Endodermal cell (in vitro differentiated cells): ENCODE measurements at places on chromosomes 7 and 10. TPM values are rescaled to one million over a fixed set of nuclear protein-coding genes. Genes with fewer than 3 reads are reported as not detected.
A peak's percentile ranks its signal among the peaks of the same experiment; 100 is the strongest.

GRCh38 chr10:85603151-85603940 lies 763.2 kb downstream of the GRID1 start:
- H3K36me3 ChIP-seq, result no peaks in the 10 kb centered on the region
- no peaks in the 10 kb centered on the region for H3K27me3 ChIP-seq
- no peak overlapping the region for H3K27ac ChIP-seq
- no peak overlapping the region for H3K4me3 ChIP-seq

DNA sequence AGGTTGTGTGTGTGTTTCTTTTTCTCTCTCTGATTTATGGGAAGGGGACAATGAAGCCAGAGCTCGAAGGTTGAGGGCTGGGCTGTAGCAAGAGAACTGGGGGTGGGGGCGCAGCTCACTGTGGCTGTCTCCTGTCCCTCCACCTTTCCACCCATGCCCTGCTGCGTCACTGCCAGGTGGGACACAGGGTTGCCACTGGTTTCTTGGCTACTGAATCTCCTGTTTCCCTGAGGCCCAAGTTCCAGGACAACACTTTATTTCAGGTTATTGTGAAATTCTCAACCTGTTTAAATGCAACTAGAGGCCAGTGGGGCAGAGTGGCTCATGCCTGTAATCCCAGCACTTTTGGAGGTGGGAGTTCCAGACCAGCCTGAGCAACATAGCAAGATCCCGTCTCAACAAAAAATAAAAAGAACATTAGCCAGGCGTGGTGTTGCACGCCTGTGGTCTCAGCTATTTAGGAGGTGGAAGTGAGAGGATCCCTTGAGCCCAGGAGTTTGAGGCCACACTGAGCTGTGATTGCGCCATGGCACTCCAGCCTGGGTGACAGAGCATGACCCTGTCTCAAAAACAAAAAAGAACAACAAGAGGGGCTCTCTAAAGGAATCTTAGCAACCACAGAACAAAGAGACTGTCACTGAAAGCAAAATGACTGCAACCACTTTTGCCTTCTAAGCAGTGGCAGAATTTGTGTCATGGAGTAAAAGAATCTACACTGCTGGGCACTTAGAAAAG lies 22.6 kb downstream of the TBATA start:
- no peak overlapping the region for H3K27ac ChIP-seq
- H3K4me3 ChIP-seq, result no peak overlapping the region
- no peaks in the 10 kb centered on the region for H3K27me3 ChIP-seq
- no peaks in the 10 kb centered on the region for H3K4me1 ChIP-seq
- no peak for DNase-seq

GRCh38 chr7:114784177-114784576 lies 137.7 kb upstream of the MDFIC start:
- H3K36me3 ChIP-seq, result no peaks in the 10 kb centered on the region
- DNase-seq, result no peak
- no peaks in the 10 kb centered on the region for H3K4me1 ChIP-seq
- H3K27ac ChIP-seq, result no peak overlapping the region
- H3K4me3 ChIP-seq, result no peak overlapping the region
- H3K27me3 ChIP-seq, result no peaks in the 10 kb centered on the region

DNA sequence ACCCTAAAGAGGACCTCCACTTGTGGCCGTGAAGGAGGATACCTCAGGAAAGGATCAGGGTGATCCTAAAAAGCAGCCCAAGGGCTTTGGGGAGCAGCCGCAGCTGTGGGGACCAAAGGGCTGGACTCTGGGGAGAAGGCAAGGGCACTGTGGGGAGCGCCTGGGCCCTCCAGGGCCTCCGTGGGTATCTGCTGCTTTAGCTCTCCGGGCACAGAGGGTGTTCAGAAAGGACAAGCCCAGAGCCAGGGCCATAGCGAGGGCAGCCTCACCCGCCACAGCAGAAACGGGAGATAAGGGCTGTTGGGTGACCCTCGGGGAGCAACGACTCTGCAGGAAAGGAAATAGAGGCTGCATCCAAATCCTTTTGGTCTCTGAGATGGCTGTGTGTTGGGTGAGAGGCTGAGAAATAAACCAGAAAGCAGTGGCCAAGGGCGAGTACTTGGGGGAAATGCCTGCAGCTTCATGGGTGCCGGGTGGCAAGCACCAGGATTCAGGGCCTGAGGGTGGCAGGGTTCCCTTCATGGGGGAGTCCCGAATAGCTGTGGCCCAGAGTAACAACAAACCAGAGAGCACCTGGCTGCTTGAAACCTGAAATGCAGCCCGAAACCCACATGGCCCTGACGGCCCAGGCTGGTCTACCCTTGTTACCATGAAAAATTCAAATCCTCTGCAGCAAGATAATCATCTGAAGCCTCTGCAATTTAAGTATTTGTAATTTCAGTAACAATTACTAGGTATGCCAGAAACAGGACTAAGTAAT lies 95.2 kb downstream of the VIPR2 start:
- H3K36me3 ChIP-seq, result no peaks in the 10 kb centered on the region
- no peaks in the 10 kb centered on the region for H3K4me1 ChIP-seq
- H3K4me3 ChIP-seq, result no peak overlapping the region

GRCh38 chr7:157853076-157853788 lies 516.4 kb downstream of the DNAJB6 start:
- H3K4me1 ChIP-seq, result no peaks in the 10 kb centered on the region
- H3K4me3 ChIP-seq, result no peak overlapping the region
- H3K36me3 ChIP-seq, result no peaks in the 10 kb centered on the region
- DNase-seq, result no peak
- H3K27ac ChIP-seq, result no peak overlapping the region

- H3K4me1 ChIP-seq, result peaks cover 14% of the 10 kb centered on the region
- peak; percentile 88 for DNase-seq
- no peak overlapping the region for H3K4me3 ChIP-seq
- peak overlapping the region; percentile 40 for H3K27ac ChIP-seq
- no peaks in the 10 kb centered on the region for H3K36me3 ChIP-seq
These were observed 72.6 kb downstream of the PFKFB3 start for GRCh38 chr10:6275022-6275997.

- DNase-seq, result no peak
- H3K4me3 ChIP-seq, result no peak overlapping the region
- no peaks in the 10 kb centered on the region for H3K27me3 ChIP-seq
- no peaks in the 10 kb centered on the region for H3K36me3 ChIP-seq
- no peaks in the 10 kb centered on the region for H3K4me1 ChIP-seq
These were observed 35.5 kb downstream of the GRID1 start for GRCh38 chr10:86330778-86331763.

DNA sequence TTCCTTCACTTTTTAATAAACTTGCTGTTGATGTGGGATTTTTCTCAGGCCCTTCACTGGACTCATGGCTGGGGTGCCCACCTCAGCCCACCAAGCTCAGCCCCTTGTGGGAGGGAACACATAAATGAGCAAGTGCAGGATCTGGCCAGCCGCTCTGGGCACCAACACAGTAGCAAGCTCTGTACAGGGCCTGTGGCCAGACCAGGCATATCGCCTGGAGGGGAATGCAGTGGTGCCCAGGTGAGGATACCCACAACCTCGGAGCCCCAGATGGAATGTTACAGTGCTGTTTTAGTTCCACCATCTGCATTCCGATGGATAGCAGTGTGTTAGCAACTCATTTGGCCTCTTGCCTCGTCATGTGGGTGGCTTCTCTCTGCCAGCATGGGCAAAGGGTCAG lies 234.6 kb downstream of the PPP1R3A start:
- no peaks in the 10 kb centered on the region for H3K27me3 ChIP-seq
- no peaks in the 10 kb centered on the region for H3K36me3 ChIP-seq
- no peaks in the 10 kb centered on the region for H3K4me1 ChIP-seq
- DNase-seq, result no peak

DNA sequence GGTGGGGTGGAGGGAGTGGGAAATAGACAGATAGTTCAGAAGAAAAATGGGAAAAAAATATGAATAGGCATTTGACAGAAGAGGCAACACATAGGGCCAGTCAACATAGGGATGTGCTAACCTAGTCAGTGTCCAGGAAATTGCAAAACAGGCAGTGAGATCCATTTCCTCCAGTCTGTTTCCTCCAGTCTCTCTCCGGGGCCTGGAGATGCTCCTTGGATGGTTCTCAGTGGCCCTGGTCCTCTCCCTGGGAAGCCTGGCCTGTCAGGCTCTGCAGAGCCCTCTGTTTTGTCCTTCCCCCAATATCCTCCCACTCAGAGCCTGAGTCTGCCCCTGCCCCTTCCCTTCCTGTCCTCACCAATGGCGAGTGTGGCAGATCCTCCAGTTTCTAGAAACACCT lies 52.6 kb downstream of the SYPL1 start:
- no peak for DNase-seq
- H3K27ac ChIP-seq, result peak overlapping the region; percentile 90
- no peaks in the 10 kb centered on the region for H3K27me3 ChIP-seq
- no peaks in the 10 kb centered on the region for H3K36me3 ChIP-seq
- no peak overlapping the region for H3K4me3 ChIP-seq
- no peaks in the 10 kb centered on the region for H3K4me1 ChIP-seq

DNA sequence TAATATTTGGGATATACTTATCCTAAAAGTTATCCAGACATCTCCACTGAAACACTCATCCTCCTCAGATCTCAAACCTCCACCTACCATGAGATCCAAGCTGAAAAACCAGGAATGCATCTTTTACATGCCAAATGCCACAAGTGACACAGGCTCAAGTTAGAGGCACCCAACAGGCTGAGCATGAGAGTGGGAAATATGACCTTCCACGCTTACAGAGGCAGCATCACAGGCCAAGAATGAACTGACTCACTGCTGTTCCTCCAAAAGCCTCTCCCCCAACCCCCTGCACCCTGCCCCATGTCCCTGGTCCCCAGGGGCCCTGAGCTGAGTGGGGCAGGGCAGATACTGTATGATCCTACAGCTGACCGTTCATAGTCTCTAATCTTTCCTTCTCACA lies 4.8 kb upstream of the MTPAP start:
- no peak overlapping the region for H3K4me3 ChIP-seq
- DNase-seq, result no peak
- no peaks in the 10 kb centered on the region for H3K36me3 ChIP-seq
- no peaks in the 10 kb centered on the region for H3K4me1 ChIP-seq
- H3K27ac ChIP-seq, result no peak overlapping the region
- H3K27me3 ChIP-seq, result no peaks in the 10 kb centered on the region

DNA sequence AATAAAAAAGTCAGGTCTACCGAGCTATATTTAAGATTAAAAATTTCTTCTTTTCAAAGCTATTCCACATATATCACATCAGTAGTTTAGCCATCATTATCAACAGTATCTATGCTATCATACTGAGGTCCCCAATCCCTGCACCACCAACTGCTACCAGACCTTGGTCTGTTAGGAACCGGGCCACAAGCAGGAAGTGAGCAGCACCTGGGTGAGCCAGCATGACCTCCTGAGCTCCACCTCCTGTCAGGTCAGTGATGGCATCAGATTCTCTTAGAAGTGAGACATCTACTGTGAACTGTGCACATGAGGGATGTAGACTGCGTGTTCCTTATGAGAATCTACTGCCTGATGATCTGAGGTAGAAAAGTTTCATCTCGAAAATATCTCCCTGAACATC lies 632.1 kb upstream of the KCND2 start:
- H3K36me3 ChIP-seq, result no peaks in the 10 kb centered on the region
- no peak overlapping the region for H3K27ac ChIP-seq
- peak; percentile 35 for DNase-seq
- no peaks in the 10 kb centered on the region for H3K27me3 ChIP-seq
- no peak overlapping the region for H3K4me3 ChIP-seq

- H3K27me3 ChIP-seq, result no peaks in the 10 kb centered on the region
- H3K4me1 ChIP-seq, result no peaks in the 10 kb centered on the region
- H3K36me3 ChIP-seq, result no peaks in the 10 kb centered on the region
- no peak overlapping the region for H3K4me3 ChIP-seq
- no peak overlapping the region for H3K27ac ChIP-seq
These were observed 367.7 kb downstream of the BBS9 start for GRCh38 chr7:33497051-33497450.

- H3K27me3 ChIP-seq, result no peaks in the 10 kb centered on the region
- DNase-seq, result peak; percentile 81
- peak within 1 kb of the TSS; percentile 97 for H3K4me3 ChIP-seq
- H3K27ac ChIP-seq, result no peak within 1 kb of the TSS
- no peaks in the 10 kb centered on the region for H3K4me1 ChIP-seq
- no peaks in the 10 kb centered on the region for H3K36me3 ChIP-seq
These were observed at the start of gene MYOF for GRCh38 chr10:93482145-93482834. Gene MYOF (minus strand): TSS chr10:93482334. CDS start chr10:93482194, 140 bp downstream.

DNA sequence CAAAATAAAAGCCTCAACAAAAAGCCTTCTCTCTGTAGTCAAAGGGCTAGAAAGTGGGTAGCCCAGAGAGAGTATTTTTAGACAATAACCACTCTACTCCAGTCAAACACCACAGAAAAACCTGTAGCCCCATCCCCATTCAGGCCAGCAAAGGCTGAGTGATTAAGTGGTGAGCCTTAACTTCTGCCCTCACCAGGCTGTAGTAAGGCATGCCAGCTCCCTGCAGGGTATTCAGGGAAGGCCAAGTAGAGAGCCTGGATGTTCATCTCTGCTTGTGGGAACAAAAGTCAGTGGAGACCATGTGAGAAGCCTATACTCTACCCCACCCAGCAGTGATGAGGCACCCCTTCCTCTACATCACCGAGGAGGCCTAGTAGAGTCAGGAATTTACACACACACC lies 51.2 kb downstream of the HIF1AN start:
- H3K27ac ChIP-seq, result no peak overlapping the region
- H3K4me1 ChIP-seq, result no peaks in the 10 kb centered on the region

DNA sequence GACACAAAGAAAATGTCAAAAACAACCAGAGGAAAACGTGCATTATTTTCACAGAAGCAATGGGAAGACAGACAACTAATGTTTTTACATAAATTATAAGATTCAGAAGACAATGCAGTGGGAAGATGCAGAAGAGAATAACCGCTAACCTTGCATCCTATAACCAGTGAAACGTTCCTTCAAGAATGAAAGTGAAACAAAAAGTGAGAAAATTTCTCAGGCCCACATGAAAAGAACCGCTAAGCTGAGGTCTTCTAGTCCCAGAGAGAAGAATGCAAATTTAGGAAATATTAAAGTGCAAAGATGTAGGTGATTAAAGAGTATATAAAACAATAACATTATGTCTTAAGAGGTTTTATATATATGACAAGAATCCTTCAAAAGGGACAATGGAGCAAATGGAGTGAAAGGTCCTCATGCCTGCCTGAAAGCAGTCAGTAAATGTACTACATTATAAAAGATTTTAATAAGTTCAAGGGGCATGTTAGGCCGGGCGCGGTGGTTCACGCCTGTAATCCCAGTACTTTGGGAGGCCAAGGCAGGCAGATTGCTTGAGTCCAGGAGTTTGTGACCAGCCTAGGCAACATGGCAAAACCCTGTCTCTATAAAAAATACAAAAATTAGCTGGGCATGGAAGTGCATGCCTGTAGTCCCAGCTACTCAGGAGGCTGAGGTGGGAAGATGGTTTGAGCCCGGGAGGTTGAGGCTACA lies 43.1 kb upstream of the DDC start:
- no peak overlapping the region for H3K27ac ChIP-seq
- no peaks in the 10 kb centered on the region for H3K27me3 ChIP-seq
- no peak for DNase-seq
- H3K4me1 ChIP-seq, result no peaks in the 10 kb centered on the region
- H3K4me3 ChIP-seq, result no peak overlapping the region

- H3K27me3 ChIP-seq, result no peaks in the 10 kb centered on the region
- H3K36me3 ChIP-seq, result no peaks in the 10 kb centered on the region
- peaks cover 31% of the 10 kb centered on the region for H3K4me1 ChIP-seq
- DNase-seq, result no peak
These were observed 17.7 kb downstream of the SORBS1 start for GRCh38 chr10:95543459-95543858.

GRCh38 chr10:78619896-78620295 lies 448.9 kb upstream of the ZMIZ1 start:
- no peak overlapping the region for H3K4me3 ChIP-seq
- no peaks in the 10 kb centered on the region for H3K36me3 ChIP-seq
- H3K27me3 ChIP-seq, result no peaks in the 10 kb centered on the region
- DNase-seq, result no peak

SCIN gene
- total RNA-seq, result 0.11 and 0.15 TPM in 2 replicates

CALD1 gene
- 79.0 to 116 TPM (median 111 TPM) in 3 replicates for total RNA-seq

CPA2 gene
- 0.40 and 0.81 TPM in 2 replicates for total RNA-seq

CPN1 gene
- 0.31 to 0.71 TPM (median 0.61 TPM) in 3 replicates for total RNA-seq

GHRHR gene
- total RNA-seq, result 1.9 TPM in 1 of 2 replicates, not detected in the other

CLCN1 gene
- total RNA-seq, result 0.13 TPM in 1 of 3 replicates, not detected in the others

JAKMIP3 gene
- 0.90 and 0.99 TPM in 2 replicates for total RNA-seq

SFTPA1 gene
- not detected in 3 replicates for total RNA-seq
